Stimulated activated CD4-positive, alpha-beta T cell treated with anti-CD3 and anti-CD28 coated beads, TNF-alpha, amount 100 ng/mL, for 1 hour (primary cell): ENCODE measurements at places on chromosomes 5 and 9.

GRCh38 chr9:101073122-101073521, 44.6 kb downstream of the PLPPR1 start:
- no peak for DNase-seq

GRCh38 chr9:113909421-113909820, 33.3 kb downstream of the ZNF618 start:
- no peak for DNase-seq

GRCh38 chr9:77161966-77162365, 15.4 kb upstream of the VPS13A start:
- no peak for DNase-seq

DNA sequence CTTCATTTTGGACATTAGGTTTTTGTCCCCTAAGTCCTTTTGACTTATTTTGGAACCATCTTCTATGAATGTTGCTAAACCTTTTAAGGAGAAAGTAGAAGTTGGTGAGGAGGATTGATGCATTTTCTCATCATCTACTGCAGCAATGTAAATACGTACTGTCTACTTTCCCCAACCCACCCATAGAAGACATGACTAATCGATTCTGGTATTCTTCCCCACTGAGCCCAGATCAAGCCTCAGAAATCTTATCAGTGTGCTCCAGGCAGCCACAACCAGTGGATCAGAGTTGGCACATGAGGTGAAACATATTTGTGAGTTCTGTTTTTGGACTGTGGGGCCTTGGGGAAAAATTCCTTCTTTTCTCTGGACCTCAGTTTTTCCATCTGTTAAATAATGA, 57.7 kb downstream of the FGF18 start:
- no peak for DNase-seq

- DNase-seq: no peak
These were observed 389.5 kb downstream of the ACTL7B start for GRCh38 chr9:108466304-108466703.

GRCh38 chr9:7103367-7103766, 345.6 kb downstream of the KDM4C start:
- no peak for DNase-seq

DNA sequence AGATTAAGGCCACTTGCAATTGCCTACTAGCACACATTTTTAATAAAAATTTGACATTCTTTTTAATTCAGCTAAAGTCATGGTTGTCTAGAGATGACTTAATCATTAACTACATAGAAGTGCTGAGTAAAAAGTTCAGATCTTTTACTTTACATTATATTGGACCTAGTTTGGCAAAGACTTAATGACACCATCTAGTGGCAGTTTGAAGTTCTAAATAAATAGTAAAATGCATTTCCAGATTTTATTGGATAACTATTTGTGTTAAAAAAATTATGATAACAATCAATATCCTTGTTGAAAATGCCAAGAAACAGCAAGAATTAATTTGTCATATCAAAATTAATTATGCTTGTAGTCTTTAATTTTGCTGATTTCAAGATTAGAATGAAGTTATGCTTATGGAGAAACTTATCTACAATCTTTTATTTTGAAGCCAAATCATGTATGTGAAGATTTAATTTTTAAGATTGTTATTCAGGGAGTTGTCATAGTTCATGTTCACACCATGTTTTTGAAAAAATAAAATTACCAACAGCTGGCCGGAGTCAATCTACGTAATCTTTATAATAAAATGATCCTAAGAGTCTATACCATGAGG, 69.6 kb upstream of the PJA2 start:
- DNase-seq: no peak
